ENCODE measurements at places on chromosomes 5 and 9.

- no peak for DNase-seq
These were observed 54.1 kb downstream of the FER start for GRCh38 chr5:108801776-108802175.

DNA sequence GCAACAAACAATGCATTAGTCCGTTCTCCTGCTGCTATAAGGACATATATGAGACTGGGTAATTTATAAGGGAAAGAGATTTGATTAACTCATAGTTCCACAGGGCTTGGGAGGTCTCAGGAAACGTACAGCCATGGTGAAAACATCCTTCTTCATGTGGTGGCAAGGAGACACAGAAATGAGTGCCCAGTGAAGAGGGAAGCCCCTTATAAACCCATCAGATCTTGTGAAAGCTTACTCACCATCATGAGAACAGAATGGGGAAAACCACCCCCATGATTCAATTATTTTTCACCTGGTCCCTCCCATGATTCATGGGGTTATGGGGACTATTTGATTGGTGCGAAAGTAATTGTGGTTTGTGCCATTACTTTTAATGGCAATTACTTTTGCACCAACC, 655.8 kb upstream of the SEMA6A start:
- DNase-seq: no peak

- no peak for DNase-seq
These were observed 85.2 kb upstream of the CDH12 start for GRCh38 chr5:22938362-22938761.

- no peak for DNase-seq
These were observed 1087.7 kb downstream of the CDH9 start for GRCh38 chr5:25950681-25951080.

- no peak for DNase-seq
These were observed 119.5 kb downstream of the GRIA1 start for GRCh38 chr5:153610009-153610408.

GRCh38 chr5:77224672-77225355, 14.3 kb downstream of the PDE8B start:
- no peak for DNase-seq

DNA sequence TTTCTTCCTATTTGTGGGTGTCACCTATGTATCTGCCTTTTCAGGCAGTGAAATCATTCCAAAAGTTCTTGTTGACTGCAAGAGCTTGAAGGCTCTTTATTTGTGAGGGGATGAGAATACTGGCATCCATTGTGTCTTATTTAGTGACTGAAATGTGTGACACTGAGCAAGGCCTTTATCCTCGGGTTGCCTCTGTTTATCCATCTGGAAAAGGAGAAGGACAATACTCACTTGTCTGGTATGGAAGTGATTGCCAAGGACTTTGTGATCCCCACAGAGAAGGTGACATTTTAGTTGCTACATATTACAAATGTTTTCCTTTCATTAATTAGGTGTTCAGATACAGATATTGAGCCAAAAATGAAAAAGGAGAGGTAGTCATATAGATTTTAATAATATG, 80.2 kb downstream of the ARRDC3 start:
- no peak for DNase-seq

GRCh38 chr9:13791816-13792215, 512.3 kb upstream of the MPDZ start:
- DNase-seq: no peak

DNA sequence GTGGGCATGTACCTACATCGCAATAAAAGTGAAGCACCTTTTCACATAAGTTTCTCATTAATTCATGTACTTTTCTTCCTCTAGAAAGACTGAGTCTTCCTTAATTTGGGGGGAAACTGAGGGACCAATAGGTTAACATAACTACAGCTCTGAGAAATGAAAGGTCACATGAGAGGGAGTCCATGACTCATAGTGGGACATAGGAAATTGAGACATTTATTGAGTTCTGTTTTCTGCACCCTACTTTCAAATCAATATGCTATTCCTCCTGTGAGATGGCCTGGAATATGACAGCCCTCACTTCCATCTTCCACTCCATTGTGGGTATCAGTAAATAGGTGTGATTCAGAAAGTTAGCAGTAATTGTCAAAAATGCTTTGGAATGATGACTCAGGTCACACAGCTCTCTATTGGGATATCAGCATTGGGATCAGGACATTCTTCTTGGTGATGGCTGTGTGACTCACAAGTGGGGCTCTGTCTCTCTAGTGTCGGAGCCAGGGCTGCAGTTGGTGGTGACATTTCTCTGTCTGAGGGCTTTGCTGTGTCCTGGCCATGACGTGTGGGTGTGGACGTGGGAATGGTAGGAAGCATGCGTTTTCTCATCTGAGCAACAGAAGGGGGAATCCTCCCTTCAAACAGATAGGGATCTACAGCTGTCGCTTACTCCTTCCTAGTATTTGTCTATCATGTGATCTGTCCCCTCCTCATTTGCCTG, 125.0 kb downstream of the TRIO start:
- no peak for DNase-seq

GRCh38 chr5:135327429-135328127, 71.5 kb downstream of the MACROH2A1 start:
- no peak for DNase-seq

DNA sequence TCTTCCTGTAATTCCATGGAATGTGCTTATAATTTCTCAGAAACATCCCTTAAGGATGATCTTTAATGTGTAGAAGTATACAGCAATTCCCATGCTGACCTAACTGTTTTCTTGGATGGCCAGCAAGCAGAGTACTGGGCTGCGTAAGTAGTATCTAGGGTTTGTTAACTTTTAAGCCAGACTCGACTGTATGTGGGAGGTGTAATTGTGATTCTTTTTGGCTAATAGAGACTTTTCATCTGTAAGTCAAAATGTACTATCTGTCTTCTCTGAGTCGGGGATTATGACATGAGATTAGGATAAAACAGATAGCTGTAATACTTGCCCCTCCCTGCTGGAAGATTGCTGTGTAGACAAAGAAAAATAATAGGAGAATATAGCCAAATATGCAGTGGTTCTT, 169.3 kb downstream of the SGCD start:
- DNase-seq: no peak

GRCh38 chr5:8644377-8644776, 775.4 kb downstream of the MTRR start:
- no peak for DNase-seq

All from stimulated activated naive CD4-positive, alpha-beta T cell (primary cell).